ENCODE measurements at places on chromosomes 13 and 19.

DNA sequence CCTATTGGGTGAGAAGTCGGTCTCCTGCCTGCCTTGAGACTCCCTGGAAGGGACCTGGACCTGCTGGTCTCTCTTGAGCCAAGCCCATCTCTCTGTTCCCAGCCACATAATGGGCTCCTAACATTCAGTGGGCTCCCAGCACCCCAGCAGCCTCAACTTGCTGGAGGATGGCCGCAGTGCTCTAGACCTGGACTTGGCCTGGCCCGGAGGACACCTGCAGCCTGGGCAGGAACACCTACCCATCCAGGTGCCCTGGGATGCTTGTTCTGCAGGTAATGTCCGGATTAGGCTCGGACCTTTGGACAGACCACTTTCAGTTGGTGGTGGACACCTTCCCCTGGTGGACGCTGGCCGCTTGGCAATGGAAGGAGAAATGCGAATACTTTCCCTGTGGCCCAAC is 214.6 kb downstream of the URI1 start:
- DNase-seq: no peak

DNA sequence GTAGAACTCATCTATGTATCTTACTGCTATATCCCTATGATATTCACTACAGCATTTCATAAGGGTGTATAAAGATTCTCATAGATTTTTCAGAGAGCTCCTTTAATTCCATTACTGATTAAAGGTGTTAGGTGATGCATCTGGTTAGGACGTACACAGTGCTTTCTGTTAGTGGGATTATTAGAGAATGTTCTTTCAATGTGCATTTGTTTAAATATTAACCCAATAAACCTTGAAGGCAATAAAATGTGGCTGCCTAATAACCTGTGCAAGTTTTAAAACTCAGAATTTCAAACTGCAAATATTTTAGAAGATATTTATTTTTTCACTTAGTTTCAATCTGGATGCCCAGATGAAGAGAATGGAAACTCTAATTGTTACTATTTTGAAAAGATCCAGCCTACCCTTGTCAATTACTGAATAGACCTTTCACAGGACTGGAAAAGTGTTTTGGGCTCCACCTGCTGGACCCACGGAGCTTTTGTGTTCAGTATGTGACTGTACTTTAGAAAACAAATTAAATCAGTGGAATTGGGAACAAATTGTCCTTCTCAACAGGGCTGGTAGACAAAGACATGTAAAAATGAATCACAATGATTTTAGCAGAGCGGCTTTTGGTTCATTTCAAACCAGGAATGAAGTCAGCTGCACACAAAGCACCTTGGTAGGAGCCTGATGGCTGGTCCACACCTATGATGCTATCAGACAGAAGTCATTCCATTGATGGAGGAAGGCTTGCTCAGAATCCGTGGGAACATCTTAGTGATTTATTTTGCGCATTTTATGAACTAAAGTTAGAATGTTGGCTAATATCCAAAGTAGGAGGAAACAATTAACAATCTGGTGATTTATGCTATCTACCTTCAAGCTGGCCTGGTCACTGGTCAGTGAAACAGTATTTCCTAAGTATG is 89.4 kb upstream of the RAP2A start:
- peak; percentile 36 for DNase-seq

DNA sequence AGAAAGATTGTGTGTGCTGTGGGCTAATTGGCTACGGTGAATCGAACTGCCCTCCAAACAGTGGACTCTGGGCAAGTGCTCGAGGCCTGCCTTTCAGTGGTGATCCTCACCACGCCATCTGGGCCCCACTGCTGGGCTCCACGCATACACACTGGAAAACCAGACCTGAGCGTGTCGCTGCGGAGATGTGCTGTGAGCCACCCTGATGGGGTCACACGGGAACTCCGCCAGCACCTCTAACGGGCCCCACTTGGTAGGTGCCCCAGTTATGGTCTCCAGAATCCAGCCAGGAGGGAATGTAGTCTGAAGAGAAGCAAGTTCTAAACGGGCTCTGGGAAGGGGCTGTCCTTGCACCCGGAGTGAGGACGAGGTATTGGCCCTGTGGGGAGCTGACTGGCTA is 39.3 kb downstream of the C13orf46 start:
- DNase-seq: no peak

DNA sequence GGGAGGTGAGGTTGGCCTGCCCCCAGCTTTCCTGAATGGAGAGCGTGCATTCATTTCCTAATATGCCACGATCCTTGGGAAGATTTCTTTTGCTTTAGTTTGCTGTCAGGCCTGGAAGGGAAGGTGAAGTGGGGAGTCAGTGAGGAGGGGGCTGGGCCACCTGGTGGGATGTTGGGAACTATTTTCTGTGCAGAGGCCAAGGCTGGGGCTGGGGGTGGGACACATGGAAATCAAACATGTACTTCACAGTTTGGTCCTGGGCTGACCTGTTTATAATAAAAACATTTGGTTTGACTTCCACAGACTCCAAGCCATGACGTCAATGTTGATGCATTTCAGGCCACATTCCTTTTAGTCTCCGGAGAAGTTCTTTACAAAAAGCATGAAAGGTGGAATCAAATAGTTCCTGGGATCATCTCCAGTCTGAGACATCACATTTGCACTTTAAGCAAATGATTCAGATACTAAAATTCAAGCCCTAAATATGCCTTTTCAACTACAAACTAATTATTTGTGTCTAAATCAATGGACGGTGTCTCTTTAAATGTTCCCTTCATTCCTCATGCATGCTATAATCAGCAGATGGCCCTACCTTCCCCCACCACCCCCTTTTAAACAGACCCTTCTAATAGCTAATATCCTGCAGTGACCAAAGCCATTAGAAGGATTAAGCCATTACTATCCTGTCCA is 41.5 kb upstream of the MEDAG start:
- DNase-seq: no peak

DNA sequence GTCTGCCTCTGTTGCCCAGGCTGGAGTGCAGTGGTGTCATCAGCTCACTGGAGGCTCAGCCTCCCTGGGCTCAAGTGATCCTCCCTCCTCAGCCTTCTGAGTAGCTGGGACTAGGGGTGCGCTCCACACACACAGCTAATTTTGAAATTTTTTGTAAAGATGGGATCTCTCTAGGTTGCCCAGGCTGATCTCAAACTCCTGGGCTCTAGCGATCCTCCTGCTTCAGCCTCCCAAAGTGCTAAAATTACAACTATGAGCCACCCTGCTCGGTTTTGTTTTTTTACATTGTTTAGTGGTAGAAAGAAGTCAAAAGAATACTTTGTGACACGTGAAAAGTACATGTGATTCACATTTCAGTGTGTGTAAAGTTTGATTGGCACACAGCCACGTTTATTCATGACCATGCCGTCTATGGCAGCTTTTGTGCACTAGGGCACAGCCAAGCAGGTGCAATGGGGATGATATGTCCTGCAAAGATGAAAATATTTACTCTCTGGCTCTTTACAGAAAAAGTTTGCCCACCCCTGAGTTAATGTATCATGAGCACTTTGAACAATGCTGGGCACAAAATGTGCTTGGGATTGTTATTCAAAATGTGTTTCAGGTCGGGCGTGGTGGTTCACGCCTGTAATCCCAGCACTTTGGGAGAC is 16.2 kb upstream of the NFIC start:
- DNase-seq: no peak

DNA sequence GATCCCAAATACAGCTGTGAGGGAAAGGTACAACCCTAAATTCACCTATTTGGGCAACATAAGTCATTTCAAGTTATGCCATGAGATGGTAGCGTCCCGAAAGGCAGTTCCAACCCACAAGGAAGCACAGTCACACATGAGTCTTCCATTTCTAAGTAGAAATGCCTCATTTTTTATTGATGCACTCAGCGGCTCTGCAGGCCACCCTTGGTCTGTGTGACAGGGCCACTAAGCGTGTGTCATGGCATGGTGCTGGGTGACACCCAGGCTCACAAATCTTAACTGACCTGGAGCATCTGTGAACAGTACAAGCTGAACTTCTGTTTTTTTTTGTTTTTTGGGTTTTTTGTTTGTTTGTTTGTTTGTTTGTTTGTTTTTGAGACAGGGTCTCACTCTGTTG is 15.1 kb downstream of the RAB20 start:
- no peak for DNase-seq

DNA sequence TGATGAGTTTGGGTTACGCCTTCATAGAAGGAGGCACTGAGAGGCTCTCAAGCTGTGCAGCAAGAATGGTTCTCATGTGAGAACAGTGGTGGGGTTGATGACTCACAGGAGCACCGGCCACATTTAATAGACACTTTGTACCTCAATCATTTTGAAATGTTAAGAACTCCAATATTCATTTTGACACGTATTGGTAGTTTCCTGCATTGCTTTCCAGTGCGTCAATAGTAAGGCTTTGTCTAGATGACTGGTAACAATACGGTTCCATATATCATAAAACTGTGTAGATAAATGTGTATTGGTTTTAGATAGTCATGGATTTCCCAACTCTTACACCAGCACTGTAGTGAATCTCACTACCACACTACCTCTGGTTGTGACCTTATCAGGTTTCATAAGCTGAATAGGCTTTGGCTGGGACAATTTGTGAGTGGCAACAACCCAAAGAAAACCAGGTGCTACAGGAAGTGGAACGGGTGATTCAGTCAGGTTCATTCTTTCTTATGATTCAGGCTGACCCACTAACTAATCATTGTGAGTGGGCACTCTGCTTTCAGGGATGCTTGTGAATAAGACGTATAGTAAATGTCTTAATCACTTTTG is 362.6 kb downstream of the KLF5 start:
- DNase-seq: no peak

DNA sequence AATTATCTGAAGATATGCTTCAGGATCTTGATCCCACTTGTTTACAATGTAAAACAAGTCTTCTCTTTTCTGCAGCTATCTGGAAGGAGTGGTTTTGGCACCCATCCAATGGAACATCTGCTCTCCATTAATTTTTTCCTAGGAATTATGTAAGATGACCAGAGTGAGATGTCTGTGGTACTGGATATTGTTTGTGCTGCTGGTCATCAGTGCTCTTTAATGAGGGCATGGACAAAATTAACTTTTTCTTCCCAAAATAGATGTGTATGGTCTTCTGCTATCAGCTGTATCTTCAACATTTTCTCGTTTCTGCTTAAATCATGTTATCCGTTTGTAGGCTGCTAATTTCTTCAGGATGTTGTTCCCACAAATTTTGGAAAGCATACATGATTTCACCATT is 415.4 kb upstream of the KLHL1 start:
- no peak for DNase-seq

DNA sequence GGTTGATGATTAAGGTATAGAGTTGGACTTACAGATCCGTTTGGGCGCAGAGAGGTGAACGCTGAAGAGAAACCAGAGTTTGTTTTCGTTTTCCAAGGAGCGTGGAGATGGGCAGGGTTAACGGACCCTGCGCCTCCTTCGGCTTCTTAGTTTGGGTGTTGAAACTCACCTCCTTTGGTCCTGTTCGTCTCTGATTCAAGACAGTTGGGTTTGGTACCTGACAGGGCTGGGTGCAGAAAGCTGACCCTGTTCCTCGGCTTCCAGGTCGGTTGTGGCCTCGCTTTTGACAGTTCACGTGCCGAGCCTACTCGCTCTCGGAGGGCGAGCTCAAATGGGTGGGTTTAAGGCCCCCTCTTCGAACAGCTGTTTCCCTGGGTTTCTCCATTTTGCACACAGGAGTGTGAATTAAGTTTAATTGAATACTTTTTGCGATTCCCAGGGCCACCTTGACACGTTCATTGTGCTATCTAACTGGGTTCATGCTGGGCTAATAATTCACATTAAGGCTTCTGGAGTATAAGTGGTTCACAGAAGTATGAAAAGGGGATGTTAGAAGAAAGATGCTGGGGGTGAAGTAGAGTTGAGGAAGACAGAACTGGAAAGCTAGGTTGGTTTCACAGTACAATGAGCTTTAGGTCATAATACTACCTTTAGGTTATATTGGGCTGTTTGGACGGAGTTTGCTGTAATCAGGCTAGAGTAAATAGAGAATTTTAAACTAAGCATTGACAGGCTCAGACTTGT is 638 bp downstream of the USPL1 start:
- no peak for DNase-seq

Data from neural crest cell (in vitro differentiated cells).